ENCODE measurements at places on chromosomes 7 and 10.

DNA sequence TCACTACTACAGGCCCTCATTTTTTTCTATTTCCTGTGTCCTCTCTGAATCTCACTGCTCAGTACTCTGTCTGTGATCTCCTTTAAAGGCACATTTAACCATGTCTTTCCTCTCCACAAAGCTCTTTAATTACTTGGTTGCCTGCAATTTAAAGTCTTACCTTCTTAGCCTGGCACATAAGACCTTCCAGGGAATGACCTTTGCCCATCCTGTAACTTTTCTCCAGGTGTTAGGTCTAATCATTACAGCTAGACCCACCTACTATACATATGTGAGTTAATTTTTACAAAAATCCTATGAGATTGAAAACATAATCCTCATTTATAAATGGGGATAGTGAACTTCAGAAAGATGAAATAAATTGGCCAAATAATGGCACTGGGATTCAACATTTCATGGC lies 244.1 kb upstream of the RHOBTB1 start:
- DNase-seq = no peak

DNA sequence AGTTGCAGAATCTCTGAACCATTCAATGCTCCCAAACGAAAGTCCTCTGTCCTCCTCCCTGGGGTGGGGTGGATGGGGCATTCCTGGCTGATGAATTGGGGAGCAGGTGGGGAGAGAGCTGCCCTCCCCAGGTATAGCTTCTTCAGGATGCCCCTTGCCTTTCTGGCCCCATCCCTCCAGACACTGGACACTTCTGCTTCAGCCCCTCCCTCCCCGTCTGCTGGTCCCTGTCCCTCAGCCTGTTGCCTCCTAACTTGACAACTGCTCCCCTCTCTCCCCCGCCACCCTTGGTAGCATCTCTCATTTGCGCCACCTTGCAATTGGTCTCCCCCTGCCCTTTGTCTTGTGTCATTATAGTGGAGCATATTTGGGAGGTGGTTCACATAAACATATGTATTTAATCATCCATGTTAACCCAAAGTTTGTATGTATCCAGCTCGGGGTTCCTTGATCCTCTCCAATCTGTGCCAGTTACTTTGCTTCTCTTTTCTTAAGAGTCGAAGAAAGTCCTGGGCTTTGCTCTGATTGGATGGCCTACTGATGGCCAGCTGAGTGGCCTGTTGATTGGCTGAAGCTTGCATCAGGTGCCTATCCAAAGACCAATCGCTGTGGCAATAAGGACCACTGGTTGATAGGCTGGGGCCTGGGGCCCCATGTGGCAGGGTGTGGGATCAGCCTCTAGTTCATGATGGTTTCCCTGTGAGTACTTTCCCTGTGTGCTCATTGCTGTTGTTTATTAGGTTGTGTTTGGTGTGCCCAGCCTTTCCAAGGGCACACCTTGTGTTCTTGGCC lies 4.0 kb upstream of the GCK start:
- DNase-seq = no peak

GRCh38 chr7:139734395-139734794 lies 43.4 kb downstream of the HIPK2 start:
- no peak for DNase-seq

DNA sequence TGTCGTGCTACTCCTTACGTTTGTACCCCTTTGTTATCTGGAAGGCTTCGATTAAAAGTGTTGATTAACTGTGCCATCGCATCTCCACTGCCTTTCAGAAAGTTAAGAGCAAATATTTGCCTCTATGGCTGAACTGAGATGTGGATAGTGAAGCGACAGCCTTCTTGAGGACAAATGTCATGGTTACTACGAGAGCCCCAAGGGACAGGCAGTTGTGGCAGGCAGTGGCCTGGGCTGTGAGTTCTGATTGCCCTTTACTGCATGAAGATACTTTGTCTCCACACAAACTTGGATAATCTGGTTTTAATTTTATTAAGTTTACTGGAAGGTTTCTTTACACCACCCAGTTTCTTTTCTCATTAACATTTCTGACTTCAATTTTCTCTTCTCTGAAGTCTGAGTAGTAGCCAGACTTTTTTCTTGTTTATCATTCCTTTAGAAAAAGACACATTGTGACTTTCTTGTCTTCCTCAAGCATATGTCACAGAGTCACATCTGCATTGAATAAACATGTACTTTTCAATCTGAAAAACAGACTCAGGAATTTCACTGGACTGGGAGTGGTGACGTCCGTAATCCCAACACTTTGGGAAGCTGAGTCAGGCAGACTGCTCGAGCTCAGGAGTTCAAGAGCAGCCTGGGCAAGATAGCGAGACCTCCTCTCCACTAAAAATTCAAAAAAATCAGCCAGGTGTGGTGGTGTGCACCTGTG lies 1.5 kb downstream of the TAS2R41 start:
- DNase-seq = no peak

GRCh38 chr7:137873524-137873923 lies 26.8 kb upstream of the DGKI start:
- no peak for DNase-seq

GRCh38 chr10:132745971-132746370 lies 40.0 kb downstream of the NKX6-2 start:
- no peak for DNase-seq

- no peak for DNase-seq
Measured at GRCh38 chr10:127356360-127356759, 160.0 kb upstream of the INSYN2A start.

DNA sequence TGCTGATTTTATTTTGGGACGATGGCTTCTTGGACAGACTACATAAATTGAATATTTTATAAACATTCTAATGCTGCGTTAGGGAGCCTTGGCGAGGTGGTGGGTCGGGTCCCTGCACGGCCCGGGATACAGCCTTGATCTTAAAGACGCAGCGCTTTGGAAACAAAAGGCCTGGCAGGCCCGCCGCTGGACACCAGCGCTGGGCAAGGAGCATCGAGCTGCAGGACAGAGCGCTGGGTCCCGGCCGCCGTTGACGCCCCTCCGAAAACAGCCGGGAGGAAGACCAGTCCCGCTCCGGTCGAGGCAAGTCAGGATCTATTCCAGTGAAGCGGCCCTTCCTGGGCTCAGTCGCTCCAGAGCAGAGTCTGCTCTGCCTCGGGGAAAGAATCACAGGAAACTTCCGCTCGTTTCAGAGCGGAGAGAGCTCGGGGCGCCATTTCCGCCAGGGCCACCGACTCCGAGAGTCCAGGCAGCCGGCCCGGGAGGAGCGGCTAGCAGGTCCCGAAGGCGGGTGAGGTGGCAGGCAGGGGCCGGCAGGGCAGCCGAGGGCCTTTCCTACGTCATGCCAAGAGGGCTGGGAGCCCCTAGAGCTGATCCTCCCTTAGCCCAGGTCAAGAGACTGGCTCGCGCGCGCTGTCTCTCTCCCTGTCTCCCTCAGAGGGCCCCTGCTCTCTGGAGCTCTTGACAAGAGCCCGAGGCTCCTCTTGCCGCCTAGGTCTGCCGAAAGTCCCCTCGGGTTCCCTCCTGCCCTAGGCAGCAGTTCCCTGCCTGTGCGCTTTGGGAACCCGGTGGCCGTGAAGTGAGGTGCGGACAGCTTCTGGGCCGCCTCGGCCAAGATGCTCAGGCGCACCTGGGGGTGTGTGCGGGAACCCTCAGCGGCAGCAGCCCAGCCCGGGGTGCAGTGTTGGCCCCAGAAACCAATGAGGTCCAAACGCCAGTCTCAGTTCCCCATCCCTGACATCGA lies 1.4 kb upstream of the DRGX start:
- no peak for DNase-seq

- DNase-seq = peak; percentile 14
Measured at GRCh38 chr7:149496642-149497391, 792 bp downstream of the ZNF746 start.

GRCh38 chr7:22066522-22066921 lies 120.8 kb upstream of the CDCA7L start:
- DNase-seq = peak; percentile 13

- no peak for DNase-seq
Measured at GRCh38 chr7:129454249-129454551, 20.0 kb downstream of the STRIP2 start.

DNA sequence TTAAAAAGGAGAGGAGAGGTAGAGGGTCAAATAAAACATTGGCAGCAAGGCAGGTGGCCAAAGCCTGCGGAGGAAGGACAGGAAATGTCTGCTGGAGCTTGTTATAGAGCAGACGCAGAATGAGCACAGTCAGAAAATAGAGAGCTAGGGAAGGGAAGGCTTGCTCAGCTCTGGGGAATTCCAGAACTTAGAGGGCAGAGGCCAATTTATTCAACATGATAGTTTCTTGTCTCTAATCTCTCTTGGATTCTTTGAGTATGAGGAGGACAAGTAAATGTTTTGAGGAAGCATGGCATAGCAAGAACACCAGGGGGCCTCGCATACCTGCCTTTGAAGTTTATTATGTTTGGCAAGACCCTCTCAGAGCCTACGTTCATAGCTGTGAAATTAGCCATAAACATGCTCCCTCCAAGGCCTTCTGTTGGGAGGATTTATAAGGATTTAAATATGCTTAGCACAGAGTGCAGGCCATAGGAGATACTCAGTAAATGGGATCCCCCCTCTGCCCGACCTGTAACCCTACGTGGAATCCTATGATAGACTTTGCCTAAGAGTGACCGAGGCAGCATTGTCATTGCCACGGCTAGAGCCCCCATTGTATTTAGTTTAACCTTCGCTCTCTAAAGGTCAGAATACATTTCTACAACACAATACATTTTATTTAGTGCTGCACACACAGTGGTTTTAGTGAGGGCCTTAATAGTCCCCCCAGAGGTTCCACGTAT lies 293.9 kb downstream of the CCDC3 start:
- peak; percentile 29 for DNase-seq

DNA sequence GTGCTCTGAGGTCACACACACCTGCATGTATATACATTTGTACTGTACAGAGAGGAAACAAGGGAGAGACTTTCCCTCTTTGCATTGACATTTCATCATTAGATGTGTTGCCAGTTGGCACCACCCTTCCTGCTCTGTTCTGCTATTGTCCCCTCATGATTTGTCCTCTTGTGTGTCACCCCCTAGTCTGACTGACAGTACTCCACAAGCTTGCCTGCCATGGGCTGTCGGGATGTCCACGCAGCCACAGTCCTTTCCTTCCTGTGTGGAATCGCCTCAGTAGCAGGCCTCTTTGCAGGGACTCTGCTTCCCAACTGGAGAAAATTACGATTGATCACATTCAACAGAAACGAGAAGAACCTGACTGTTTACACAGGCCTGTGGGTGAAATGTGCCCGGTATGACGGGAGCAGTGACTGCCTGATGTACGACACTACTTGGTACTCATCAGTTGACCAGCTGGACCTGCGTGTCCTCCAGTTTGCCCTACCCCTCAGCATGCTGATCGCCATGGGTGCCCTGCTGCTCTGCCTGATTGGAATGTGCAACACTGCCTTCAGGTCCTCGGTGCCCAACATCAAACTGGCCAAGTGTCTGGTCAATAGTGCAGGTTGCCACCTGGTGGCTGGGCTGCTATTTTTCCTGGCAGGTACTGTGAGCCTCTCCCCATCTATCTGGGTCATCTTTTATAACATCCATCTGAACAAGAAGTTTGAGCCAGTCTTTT lies 9.4 kb downstream of the CLDN12 start:
- DNase-seq = peak; percentile 7

- no peak for DNase-seq
Measured at GRCh38 chr7:5661942-5662341, 119.5 kb downstream of the RNF216 start.

DNA sequence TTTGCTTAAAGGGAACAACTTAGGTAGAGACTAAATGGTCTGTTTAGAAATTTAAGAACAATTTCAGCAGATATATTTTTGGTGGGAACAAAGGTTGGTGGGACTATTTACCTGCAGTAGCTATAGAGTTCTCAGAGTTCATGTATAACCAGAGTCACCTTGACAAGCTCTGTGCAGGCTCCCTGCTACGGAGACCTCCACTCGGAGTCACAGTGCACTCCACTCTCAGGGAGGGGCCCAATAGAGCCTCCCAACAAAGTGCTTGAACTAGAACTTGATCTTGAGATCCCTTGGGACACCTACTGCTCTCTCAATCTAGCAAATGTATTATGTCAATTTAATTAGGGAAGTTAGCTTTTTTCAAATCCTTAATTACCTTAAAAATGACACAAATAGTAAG lies 2.3 kb downstream of the MYPN start:
- DNase-seq = no peak
